Non-pigmented ciliary epithelial cell (primary cell): ENCODE measurements at places on chromosomes 6 and 20.

- no peak for DNase-seq
Observed at GRCh38 chr20:22430154-22430745, 154.1 kb downstream of the FOXA2 start.

DNA sequence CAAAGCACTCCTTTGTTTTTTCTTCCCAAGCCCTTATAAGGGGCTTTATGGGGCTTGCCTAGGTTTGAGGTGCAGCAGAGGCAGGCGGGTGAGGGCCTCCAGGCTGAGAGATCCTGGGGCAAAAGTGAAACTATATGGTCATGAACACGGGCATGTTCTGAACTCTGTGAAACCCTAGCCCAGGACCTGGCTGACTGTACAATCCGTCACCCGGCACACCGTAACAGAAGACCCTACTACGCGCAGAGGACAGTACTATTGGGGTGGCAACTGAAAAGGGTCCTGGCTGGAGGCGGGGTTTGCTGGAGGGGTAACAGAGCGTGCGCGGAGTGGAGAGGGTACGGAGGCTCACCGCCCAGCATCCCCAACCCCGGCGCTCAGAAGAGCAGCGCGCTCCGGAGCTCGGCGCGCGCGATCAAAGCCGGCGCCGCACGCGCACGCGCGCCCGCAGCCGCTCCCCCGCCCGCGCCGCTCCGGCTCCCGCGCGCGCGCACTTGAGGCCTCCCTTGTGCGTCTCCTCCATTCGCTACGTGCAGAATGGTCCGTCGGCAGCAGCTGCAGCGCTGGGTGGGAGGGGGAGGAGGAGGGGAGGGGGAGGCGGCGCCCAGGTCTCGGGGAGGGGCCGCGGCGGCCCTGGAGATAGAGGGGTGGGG lies 54.2 kb downstream of the MRPL14 start:
- DNase-seq: no peak

DNA sequence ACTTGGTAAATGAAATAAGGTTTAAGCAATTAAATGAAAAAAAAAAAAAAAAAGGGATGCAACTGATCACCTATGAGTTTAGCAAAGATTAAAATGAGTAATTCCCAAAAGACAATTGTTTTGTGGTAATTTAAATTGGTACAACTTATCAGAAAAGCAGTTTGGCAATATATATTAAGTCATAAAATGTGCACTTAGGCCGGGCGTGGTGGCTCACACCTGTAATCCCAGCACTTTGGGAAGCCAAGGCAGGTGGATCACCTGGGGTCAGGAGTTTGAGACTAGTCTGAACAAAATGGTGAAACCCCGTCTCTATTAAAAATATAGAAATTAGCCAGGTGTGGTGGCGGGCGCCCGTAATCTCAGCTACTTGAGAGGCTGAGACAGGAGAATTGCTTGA lies 7.9 kb downstream of the PHACTR2 start:
- no peak for DNase-seq

DNA sequence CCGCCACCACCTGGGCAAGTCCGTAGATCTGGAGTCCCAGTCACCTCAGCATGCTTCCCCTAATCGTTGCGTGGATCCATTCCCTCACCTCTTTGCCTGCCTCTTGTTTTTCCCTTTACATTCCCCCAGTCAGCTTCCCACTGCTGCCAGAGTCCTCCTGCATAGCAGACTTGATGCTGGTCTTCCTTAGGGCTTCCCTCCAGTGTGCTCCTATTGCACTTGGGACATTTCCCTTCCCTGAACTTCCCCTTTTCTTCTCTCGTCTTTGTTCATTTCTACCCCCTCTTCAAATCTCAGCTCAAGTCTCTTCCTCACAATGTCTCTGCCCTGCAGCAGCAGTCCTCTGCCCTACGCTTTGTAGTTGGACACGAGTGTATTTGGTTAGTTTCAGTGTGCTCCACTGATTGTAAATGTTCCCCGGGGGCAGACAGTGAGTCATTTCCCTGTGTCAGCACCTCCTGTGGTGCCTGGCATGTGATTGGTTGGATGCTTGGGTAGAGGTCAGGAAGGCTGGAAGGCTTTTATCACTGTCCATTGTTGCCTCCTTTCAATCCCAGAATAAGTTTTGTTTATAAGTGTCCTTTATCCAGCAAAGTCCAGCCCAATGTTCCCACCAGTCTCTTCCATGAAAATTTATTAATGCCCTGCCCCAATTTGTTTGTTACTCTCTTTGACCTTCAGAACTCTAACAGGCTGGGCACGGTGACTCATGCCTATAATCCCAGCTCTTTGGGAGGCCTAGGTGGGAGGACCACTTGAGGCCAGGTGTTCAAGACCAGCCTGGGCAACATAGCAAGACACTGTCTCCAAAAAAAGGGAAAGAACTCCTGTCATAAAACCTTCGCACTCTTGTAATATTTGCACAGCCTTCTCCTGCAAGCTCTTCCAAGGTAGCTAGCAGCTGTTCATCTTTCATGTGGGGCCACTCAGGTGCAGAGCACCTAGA lies 38.3 kb downstream of the FAM120B start:
- peak; percentile 67 for DNase-seq

DNA sequence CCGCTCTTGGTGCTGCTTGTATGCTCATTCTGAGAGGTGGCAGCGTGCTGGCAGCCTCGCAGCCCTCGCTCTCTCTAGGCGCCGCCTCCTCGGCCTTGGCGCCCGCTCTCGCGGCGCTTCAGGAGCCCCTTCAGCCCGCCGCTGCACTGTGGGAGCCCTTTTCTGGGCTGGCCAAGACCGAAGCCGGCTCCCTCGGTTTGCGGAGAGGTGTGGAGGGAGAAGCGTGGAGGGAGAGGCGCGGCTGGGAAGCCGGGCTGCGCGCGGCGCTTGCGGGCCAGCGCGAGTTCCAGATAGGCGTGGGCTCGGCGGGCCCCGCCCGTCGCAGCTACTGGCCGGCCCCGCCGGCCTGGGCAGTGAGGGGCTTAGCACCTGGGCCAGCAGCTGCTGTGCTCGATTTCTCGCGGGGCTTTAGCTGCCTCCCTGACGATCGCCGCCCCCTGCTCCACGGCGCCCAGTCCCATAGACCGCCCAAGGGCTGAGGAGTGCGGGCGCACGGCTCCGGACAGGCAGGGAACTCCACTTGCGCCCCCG lies 19.5 kb upstream of the FAM8A1 start:
- DNase-seq: no peak

DNA sequence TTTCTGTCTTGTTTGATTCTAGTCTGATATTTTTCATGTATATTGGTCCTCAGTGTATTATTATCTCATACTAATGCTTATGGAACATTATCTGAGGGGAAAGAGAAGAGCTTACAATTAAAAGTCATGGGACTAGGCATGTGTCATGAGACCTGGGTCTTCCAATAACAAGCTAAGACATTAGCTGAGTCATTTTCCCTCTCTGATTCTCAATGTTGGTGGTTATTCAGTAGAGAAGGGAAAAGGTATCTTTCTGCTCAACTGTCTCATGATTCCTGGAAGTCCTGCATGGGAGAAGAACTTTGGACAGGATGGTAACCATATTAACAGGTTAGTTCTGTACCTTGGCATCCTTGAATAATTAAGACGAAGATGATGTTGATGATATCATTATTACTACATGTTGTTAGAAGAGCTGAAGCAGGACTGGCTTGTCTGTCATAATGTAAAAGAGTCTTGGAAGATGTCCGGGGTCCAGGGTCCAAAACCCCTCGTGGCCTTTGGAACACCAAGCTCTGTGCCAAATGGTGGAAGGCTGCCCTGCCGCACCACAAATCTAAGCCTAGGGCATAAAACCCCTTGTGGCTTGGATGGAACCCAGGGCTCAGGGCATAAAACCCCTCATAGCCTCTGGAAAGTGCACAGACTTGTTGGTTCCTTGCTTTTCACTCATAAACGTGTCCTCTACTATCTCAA lies 19.1 kb downstream of the TRIM38 start:
- no peak for DNase-seq

GRCh38 chr6:118537574-118537973 lies 10.5 kb upstream of the PLN start:
- DNase-seq: no peak

GRCh38 chr6:46407246-46407645 lies 84.0 kb downstream of the RCAN2 start:
- no peak for DNase-seq

GRCh38 chr6:82555801-82556200 lies 192.2 kb downstream of the TPBG start:
- no peak for DNase-seq

DNA sequence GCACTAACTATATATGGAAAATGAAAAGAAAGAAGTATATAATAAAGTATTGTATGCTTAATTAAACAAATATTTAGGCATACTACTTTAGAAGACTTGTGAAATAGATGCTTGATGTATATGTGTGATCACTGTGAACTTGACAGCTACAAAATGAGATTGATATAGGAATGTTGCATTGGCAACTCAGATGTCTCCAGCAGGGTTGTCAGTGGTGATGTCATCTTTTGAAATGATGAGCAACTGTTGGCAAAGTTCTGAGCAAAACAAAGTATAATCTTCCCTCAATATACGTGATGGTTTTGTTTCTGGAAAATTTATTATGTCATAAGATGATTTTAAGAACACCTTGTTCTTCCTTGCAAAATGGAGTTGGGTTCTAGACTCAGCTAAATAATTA lies 133.8 kb downstream of the ARID1B start:
- no peak for DNase-seq

DNA sequence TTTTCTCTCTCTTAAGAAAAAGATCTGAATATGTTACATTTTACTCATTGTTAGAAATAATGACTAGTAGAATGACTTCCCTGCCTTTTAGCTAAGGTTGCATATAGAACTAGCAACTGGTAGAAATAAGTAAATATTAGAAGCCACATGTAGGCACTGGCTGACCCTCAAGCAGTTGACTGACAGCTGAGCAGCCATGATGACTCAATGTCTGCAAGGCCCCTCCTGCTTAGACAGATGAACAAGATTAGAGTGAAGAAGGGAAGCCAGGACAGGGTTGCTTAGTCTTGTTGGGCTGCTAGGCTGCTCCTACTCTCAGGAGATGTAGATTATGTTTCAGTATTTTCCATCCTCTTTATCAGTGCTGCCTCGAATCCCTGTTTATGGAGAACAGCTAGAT lies 6.5 kb downstream of the MEP1A start:
- no peak for DNase-seq
